Activated naive CD4-positive, alpha-beta T cell treated with Interleukin-2 at 50 U/mL for 16 hours (primary cell): ENCODE measurements at places on chromosomes 3 and 15.

GRCh38 chr3:32217339-32217738, 21.1 kb upstream of the CMTM8 start:
- no peak for DNase-seq

DNA sequence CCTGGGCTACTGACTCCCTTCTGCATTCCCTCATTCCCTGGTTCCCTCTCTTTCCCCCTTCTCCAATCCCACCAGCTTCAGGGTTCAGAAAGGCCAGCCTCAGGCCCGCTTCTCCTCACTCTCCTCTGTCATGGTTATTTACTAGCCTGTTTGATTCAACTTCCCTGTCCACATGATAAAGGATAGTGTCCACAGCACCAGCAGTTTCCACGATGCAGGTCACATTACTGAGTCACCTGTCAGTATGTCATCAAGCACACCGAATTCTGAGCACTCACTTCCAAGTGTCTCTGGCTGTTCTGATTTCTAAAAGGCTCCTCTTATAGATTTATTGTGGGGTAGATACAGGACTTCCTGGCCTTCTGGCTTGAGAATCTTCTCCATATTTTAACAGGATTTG, 96.6 kb upstream of the CTNNB1 start:
- no peak for DNase-seq

- DNase-seq, result no peak
These were observed 341.2 kb upstream of the C2CD4B start for GRCh38 chr15:62506217-62506805.

DNA sequence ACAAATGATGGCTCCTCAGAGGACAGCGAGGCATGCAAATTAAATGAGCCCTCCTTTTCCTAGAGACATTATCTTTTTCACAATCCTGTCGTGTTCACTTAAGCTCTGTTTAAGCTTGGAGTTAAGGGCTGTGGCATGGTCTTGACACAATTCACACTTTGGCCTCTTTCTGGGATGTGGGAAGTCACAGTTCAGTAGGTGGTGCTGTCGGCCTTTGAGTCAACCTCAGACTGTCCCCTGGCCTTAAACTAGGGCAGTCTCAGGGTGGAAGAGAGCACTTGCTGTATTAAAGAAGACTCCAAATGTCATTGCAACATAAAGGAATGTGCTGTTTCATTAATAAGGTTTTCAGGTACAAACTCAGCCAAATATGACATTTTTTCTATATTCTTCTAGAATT, 351.0 kb downstream of the MCTP2 start:
- DNase-seq, result peak; percentile 24

DNA sequence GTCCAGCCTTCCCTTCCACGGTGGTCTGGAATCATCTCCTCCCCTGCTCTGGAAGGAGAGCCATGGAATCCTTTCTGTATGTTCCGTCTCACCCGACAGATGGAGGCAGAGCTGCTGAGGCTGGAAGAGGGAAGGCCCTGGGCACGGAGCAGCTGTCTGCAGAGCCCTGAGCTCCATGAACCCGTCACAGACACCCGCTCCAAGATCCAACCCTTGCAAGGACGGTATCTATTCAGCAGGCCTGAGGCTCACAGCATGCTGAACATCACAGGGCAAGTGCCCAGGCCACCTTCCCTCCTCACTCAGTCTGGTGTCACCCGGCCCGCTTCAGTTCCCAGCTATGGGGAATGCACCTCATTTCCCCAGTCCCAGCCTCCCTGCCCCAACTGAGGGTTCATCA, 103.9 kb downstream of the LRIG1 start:
- no peak for DNase-seq

DNA sequence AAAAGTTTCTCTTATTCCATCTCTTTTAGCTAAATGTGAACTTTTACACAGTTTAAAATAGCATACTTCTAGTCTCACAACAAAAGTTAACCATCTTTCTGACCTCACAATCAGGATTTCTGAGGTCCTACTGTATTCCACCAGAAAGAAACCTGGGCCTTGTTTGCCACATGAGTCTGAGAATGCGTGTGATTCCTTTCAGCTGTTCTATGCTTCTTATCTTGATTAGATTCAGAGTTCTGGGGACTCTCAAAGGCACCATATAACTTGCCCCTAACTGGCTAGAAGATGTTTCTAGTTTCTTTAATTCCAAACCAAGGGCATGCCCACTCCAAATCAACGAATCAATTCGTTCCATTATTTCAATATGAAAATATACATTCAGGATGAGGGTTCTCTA, 131.1 kb downstream of the ATP8B4 start:
- no peak for DNase-seq

DNA sequence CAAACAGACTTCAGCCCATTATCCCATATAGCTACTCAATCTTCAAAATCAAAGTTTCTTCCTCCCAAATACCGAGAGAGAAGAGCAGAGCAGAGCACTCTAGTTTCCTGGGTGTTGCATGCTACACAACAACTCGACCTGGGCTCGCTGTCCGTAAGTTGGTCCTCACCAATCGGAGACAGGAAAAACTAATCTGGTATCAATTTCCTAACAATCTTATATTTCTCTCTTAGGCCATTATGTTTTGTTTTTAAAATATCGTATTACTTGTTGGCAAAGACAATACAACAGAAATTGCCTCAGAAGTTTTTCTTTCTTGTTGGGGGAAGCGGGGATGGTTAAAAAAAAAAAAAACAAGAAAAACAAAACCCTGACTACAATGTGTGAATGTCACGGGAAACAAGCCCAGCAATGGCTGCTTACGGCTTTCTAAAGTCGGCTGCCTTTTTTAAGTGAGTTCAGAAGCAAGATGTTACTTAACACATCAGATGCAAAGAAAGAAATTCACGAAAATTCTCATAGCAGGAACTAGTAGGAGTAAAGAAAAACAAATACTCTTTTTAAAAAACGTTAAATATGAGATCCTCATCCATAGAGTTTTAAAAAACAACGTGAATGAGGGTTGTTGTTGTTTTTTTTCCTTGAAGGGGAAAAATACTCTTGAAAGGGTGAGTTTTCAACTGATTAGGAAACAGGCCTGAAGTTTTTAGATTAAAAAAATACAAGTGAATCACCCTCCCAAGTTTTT, 1.9 kb downstream of the VGLL4 start:
- DNase-seq, result no peak

DNA sequence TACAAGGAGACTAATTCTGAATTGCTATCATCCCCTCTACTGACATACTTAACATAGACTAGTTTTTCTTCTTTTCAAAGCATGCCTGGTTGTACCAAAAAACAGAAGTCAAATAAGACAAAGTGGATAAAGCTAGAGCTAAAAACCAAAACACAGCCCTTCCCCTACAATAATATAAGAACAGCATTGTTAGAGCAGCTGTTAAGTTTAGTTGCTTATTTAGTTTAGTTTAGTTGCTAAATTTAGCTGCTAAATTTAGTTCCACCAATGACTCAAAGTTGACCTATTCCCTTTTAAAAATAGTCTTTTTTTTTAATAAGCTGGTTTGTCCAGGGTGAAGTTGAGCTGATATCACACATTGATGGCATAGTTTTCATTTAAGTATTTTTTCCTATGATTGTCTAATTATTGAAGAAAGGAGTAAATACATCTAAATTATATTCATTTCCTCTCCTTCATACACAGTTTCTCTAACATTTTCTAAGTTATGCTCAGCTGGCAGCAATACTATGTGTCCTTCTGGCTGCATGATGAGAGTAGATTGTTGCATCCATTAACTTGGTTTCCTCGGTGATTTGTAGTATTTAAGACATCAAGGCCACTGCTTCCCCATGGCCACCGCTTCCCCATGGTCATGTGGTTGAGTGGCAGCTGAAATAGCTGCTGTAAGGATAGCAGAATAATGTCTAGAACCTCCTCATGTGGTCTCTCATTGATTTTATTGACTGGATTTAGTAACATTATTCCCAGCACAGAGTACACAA, 718.6 kb upstream of the NECTIN3 start:
- DNase-seq, result no peak

GRCh38 chr3:45909542-45909941, 23.2 kb downstream of the CCR9 start:
- no peak for DNase-seq

DNA sequence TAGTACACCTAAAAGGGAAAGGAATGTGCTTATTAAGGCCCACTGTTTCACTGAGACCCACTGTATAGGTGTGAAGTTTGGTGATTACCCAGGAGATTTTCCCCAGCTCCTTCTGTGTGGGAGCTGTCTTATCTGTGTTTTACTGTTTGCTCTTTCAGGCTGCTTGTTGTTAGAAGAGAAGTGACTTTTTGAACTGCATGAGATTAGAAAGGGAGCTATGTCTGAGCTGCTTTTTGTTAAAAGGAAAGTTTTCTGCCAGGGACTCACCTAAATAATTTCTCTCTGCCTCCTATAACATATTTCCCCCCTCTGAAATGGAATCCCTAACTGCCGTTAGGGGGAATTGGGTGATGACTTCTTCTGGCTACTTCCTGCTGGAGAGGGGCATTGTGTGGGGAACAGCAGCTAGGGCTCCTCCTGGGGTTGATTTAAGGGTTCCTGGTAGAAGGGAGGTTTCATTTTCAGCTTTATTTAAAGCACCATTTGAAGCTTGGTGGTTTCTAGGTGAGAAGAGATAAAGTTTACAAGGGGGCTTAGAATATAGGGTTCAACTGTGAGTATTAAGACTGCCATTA, 77.1 kb upstream of the ATP11B start:
- no peak for DNase-seq

- DNase-seq, result no peak
These were observed 34.4 kb downstream of the SLCO3A1 start for GRCh38 chr15:91887921-91888373.

GRCh38 chr3:136277634-136278033, 27.5 kb downstream of the PCCB start:
- DNase-seq, result no peak

DNA sequence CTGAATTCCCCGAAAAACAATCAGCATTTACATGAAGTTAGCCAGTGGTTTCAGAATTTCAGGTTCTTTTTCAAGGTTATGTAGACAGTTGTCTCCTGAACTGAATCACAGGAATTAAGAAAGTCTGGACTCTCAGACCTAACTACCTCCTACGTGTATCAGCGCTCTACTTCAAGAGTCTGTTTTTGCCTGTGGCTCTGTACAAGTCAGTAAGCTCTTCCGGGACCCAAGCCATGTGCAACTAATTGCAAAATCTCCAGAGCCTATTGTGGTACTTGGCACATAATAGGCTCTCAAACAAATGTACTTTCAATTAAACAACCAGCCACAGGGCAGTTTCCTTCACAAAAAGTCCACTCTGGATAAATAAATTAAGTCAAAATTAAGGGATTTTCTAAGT, 414.2 kb downstream of the PDCD6IP start:
- DNase-seq, result no peak

- no peak for DNase-seq
These were observed 89.6 kb downstream of the AAGAB start for GRCh38 chr15:67164811-67165253.

DNA sequence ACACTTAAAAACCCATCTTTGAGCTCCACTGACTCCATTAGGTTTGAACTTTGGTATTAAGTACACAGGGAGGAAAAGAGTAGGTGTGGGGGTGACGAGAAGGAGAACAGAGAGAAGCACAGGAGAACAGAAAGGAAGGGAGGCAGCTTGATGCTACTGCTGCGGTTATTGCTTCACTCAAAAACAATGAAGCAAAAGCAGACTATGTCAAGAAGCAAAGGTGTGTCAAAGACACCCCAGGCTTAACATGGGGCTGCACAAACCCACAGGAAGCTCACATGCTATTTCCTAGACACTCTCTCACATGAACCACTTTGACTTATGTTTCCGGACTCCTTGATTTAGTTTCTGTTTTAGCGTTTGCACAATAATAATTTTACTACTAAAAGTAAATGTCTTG, 961.0 kb upstream of the CFAP20DC start:
- DNase-seq, result peak; percentile 51

- no peak for DNase-seq
These were observed 676 bp downstream of the CNOT10 start for GRCh38 chr3:32685543-32686185.

- DNase-seq, result no peak
These were observed 238.8 kb downstream of the OPA1 start for GRCh38 chr3:193831495-193832455.

DNA sequence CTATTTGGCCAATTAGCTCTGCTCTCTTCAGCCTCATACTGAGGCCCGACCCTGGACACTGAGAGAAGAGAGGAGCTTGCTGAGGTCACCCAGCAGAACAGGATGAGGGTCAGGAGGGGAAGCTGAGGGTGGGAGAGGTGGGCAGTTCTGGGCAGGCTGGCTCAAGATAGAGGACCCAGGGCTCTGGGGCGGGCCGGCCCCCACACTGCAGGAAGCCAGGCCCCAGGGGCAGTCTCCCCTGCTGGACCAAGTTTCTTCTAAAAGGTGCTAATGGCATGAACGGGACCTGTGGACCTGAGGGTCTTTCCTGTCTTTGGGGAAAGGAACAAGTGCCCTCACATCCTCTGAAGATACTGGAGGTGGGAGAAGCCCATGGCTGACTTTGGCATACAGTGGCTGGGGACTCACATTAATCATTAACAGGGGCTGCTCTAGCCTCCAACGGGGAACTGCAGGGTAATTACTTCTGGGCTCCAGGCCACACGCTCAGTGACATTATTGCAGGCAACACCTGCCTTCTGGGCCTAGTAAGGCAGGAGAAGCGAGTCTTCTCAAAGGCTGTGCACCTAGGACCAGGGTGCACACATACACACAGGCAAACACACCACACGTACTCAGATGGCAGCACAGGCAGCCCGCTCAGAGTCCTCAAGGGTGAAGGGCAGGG, 10.6 kb downstream of the HCN4 start:
- DNase-seq, result no peak

DNA sequence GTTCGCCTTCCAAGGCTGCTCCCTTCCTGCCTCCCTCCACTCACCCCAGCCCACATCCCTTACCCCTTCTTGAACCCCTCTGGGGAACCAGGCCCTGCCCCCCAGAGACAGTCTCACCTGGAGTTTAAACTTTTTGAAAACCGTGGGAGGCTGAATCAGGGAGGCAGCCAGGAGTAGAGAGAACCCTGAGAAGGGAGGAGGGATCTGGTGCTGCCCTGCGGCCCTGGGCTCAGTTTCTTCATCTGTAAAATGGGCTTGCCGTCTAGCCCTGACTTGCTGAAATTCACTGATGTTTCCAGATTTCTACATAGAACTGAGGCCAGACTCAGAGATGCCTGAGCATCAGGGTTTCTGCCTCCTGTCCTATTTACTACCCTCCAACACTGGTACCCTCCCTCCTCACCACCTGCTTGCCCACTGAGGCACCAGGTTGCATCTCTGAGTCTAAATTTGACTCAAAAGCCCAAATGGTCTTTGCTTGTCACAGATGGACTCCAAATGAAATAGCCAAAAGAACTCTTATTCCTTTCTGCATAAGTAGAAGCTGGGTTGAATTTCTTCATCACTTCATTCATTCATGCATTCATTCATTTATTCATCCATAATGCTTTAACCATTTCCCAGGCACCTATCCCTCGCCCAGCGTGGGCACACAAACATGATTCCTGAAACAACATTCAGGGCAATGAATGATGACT, 11.9 kb upstream of the STRA6 start:
- DNase-seq, result no peak

GRCh38 chr3:116254541-116254940, 190.7 kb downstream of the LSAMP start:
- DNase-seq, result no peak

GRCh38 chr15:90871139-90871715, 2.8 kb downstream of the FURIN start:
- DNase-seq, result peak; percentile 30
